ENCODE measurements at places on chromosomes 4 and X.

DNA sequence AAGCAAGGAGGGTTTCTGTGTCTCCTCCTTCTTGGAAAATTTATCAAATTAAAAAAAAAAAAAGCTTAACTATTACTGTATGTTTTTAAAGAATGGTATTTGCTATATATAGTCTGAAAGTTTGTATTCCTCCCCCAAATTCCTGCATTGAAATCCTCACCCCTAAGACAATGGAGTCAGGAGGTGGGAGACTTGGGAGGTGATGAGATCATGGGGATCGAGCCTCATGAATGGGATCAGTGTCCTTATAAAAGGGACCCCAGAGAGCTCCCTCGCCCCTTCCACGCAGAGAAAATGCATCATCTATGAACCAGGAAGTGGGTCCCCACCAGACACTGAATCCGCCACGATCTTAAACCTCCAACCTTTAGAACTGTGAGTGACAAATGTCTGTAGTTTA lies 50.1 kb downstream of the DHRSX start:
- DNase-seq, result no peak

GRCh38 chr4:63528256-63528991 lies 880.8 kb downstream of the TECRL start:
- no peak for DNase-seq

DNA sequence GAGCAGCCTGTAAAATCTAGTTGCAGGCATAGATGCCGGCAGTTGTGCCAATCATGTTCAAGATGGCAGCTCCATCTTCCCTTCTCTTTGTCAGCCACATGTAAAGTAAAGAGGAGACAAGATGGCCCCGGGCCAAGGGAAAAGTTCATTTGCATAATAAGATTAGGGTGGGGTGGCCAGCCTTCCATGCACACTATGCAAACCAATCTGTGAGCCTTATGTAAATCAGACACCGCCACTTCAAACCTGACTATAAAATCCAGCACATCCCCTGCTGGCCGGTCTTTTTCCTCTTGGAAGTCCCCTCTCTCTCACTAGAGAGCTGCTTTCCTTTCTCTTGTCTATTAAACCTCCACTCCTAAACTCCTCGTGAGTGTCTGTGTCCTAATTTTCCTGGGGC lies 78.9 kb upstream of the CBR4 start:
- DNase-seq, result no peak

GRCh38 chrX:109733613-109734083 lies 591 bp upstream of the ACSL4 start:
- DNase-seq, result no peak

GRCh38 chrX:47597222-47597621 lies 15.0 kb downstream of the TIMP1 start:
- no peak for DNase-seq
